B cell (primary cell): ENCODE measurements at places on chromosomes 16 and 17. TPM values are rescaled to one million over a fixed set of nuclear protein-coding genes. Genes with fewer than 3 reads are reported as not detected.

- DNase-seq, result peak; percentile 39
These were observed 7.2 kb downstream of the EFCAB5 start for GRCh38 chr17:29948448-29949215.

DNA sequence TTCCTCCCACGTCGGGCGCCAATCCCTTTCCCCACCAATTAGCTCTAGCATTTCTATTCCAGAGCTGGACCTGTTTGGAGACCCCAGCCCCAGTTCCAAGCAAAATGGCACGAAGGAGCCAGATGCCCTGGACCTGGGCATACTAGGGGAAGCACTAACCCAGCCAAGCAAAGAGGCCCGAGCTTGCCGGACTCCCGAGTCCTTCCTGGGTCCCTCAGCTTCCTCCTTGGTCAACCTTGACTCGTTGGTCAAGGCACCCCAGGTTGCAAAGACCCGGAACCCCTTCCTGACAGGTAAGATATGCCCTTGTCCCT, 5.6 kb upstream of the SPATA20 start:
- DNase-seq, result no peak

DNA sequence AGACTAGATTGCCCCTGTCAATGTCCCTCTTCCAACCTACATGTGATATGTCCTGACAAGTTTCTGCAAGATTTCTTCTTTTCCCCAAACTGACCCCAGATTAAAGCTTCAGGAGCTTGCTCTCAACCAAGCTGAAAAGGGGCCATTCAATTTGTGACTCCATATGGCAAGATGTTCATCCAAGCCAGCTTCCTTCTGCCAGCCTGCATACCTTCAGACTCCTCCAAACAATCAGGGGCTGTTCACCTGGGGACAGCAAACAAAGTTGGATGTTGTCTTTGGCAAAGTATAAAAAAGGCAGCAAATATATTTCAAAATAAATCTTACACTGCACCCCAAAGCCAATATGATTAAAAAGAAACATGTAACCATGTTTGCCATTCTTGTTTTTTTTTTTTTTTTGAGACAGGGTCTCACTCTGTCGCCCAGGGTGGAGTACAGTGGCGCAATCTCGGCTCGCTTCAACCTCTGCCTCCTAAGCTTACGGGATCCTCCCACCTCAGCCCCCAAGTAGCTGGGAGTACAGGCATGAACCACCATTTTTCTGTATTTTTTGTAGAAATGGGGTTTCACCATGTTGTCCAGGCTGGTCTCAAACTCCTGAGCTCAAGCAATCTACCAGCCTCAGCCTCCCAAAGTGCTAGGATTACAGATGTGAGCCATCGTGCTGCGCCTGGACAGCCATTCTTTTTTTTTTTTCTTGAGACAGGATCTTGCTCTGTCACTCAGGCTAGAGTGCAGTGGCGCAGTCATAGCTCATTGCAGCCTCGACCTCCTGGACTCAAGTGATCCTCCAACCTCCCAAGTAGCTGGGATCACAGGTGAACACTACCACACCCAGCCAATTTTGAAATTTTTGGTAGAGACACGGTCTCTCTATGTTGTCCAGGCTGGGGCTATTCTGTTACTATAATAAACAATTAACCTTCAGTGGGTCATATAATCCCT, 50.0 kb upstream of the AKAP1 start:
- DNase-seq, result no peak

DNA sequence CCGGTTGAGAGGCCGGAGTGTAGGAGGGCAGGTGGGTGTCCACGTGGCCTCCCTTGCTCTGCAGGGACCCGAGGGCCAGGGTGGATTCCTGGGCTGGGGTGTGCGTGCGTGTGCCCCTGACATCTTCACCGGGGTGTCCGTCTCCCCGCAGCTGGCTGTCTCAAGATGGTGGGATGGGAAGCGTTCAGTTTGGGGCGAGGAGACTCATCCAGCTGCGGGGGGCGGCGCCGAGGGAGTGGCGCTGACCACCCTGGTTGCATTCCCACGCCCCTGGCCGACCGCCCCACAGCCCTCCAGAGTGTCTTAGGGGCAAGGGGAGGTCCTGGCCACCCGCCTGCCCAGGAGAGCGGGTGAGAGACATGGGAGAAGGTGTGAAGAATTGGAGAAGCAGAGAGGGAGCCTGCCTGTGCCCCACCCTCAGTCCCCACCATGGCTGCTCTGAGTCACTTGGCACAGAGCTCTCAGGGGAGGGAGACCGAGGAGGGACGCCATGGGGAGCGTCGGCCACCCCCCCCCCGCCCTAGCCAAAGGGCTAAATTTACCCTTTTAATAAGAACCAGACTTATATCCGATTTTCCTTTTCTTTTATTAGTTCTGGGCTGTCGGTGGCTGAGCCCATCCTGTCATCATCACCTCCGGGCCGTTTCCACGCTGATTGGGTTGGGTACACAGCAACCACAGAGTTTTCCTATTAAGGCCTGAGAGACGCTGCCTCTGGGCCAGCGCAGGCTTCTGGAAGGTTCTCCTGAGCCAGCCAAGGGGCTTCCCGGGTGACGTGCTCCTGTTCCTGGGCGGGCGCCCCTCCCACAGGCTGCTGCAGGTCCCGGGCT, 22.0 kb downstream of the BAHCC1 start:
- no peak for DNase-seq

DNA sequence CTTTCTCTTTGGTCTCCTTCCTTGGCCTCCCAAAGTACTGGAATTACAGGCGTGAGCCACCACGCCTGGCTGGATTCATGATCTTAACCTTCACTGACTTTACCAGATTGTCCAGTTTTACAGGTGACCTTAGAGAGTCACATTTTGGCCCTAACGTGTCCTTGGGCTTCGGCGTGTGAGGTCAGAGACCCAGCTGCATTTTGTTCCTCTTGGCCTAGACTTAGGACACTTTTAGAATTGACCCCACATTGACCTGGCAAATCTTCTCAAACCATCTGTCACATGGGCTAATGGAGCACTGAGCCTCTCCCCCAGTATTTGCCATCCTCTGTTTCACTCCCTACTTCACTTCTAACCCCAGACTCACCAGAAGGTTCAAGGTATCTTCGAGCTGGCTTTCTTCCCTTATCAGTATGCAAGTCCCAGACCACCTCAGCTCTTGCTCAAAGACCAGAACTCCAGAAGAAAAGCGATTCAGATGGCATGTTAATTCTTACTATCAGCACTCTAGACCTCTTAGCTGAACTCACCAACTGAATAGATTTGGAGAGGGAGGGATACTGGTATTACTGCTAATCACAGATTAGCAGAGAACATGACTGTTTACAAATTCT, 1.7 kb upstream of the CYTH1 start:
- no peak for DNase-seq

GRCh38 chr17:28746611-28747050, 2.8 kb downstream of the TRAF4 start:
- no peak for DNase-seq

DNA sequence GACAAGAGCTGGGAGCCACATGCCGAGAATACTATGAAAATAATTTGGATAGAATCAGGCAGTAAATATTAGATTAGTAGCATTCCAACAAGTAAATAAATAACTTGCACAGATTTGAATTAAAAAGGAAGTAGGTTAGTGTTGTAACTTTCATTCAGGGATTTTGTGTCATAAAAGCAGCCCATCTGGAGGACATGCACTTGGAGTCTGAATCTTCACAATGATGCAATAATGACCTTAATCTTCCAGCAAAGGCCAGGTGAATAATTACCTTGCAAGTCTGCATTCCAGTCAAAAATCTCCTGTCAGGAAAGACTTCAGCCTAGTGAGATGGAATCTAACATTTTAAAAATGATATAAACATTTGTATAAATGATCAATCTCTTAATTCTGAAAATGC, 518.1 kb downstream of the KCNJ2 start:
- no peak for DNase-seq

DNA sequence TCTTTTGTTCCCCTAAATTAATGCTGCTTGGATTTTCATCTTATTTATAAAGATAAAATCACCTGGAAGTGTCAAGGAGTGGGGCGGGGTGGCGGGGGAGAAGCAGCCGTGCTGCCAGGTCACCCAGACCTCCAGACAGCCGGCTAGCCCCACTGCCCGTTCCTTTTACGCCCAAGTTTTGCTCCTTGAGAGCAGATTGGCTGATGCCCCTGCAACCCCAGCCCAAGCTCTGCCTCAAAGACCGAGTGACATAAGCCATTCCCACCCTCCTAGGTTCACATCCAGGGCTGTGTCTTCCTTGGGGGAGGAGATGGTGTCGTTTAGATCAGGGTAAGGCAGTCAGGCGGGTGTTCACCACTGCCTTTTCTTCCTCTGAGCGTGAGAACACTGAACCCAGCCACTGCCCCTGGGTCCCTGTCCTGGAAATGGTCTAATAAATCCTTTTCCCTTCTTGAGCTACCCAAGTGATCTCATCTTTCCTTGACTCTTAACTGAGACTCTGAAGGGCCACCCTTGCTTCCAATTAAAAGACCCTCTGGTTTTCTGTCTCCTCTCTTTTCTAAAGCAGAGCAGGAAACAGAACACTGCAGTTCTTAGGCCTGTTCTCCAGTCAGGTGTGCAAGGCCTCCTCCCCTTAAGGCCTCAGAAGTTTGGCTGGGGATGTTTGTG, 5.7 kb downstream of the PDF start:
- DNase-seq, result no peak

DNA sequence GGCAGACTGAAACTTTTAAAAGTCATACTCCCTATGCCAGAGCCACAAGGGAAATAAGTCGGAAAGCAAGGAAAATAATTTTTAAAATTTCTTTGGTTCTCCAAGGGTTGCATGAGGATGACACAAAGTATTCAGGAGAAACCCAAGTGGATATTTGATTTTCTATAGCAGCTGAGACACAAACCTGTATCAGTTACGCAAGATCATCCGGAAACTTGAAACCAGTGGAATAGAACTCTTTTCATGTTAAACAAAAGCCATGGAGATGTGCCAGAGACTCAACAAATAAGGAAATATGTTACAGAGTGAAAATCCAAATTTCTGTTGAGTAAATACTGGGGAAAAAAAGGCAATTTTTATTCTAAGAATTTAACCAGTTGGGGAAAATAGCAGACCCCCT, 294.7 kb downstream of the KIF2B start:
- DNase-seq, result no peak

- DNase-seq, result peak; percentile 82
These were observed 26.1 kb downstream of the SPG7 start for GRCh38 chr16:89534252-89534756.

- no peak for DNase-seq
These were observed 3.7 kb downstream of the NCOR1 start for GRCh38 chr17:16211590-16211989.

GRCh38 chr17:71480099-71480498, 640.7 kb upstream of the SOX9 start:
- DNase-seq, result no peak

DNA sequence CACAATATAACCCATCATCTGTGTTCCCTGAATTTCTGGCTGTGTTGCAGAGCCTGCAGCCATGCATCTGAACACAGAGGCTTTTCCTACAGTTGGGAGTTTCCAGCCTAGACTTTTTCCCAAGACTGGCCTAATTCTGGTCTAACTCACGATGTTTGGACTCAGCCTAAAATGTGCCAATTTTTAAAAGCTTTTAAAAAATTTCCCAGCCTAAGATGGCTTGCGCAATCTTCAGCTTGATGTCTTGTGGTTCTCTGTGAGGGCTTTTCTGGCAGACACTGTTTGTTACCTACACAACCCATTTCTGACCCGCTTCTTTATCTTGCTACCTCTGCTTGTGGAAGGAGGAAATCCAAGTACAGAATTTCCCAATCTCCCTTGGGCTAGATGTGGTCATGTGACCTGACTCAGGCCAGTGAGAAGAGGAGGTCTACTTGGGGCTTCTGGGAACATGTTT, 72.7 kb upstream of the GAS7 start:
- no peak for DNase-seq

DNA sequence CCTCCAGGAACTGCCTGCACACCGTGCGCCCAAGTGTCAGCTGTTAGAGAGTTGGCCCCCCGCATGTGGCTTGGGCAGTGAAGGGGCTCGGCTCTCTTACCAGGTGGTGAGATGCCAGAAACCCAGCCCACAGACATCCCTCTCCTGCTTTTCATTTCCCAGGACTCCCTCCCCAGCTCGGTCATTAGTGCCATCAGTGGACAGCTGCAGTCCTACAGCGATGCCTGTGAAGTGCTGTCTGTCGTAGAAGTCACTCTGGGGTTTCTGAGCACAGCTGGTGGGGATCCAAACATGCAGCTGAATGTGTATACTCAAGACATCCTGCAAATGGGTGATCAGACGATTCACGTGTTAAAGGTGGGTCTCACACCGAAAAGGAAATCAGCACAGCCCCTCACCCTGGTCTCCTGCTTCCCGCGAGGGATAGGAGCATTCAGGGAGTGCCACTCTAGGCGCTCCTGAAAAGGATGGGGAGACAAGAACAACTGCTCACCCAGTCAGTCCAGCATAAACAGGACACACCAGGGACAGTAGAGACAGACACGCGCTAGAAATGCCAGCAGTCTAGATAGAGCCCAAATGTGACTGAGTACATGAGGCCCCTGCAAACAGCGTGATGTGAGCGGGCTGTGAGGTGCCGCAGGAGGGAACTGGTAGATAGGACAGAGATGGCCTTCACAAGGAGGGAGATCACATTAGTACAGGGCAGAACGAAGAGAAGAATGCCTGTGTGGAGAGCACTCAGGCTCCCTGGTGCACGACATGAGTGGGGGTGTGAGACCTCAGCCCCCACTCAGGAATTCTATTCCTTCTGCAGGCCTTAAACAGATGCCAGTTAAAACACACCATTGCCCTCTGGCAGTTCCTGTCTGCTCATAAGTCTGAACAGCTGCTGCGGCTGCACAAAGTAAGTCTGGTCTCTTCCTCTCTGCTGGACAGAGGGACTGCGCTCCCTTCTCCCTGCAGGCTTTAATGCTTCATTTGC, 25.7 kb upstream of the ENDOV start:
- DNase-seq, result no peak

DNA sequence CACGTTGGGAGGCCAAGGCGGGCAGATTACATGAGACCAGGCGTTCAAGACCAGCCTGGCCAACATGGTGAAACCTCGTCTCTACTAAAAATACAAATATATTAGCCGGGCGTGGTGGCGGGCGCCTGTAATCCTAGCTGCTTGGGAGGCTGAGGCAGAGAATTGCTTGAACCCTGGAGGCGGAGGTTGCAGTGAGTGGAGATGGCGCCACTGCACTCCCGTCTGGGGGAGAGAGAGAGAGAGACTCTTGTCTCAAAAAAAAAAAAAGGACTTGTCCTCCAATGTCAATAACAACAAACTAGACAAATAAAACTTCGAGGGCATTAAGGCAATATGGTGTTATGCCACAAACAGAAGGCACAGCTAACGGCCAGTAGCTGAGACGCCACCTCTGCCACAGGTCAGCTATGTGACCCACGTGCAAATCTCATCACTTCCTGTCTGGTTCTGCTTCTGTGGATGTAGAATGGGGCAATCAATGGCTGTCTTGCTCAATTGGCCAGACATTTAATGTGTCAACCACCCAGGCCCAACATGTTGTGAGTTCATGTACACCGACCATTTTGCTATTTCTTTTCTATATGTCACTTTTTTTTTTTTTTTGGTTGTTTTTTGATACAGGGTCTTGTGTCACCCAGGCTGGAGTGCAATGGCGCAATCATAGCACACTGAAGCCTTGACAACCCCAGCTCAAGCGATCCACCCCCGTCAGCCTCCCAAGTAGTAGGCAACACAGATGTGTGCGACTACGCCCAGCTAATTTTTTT, 834 bp upstream of the TXNDC11 start:
- peak; percentile 64 for DNase-seq

Gene TPPP3
- not detected in 2 replicates for total RNA-seq

Gene BICDL2
- 0.20 TPM in 1 of 2 replicates, not detected in the other for total RNA-seq

Gene CES3
- 0.32 and 0.42 TPM in 2 replicates for total RNA-seq

Gene YBX2
- 0.22 TPM in 1 of 2 replicates, not detected in the other for total RNA-seq

Gene C1QTNF1
- not detected in 2 replicates for total RNA-seq

Gene SDR42E2
- total RNA-seq, result 0.27 and 0.62 TPM in 2 replicates
